ENCODE measurements at places on chromosomes 1 and 21.
A peak's percentile ranks its signal among the peaks of the same experiment; 100 is the strongest.

DNA sequence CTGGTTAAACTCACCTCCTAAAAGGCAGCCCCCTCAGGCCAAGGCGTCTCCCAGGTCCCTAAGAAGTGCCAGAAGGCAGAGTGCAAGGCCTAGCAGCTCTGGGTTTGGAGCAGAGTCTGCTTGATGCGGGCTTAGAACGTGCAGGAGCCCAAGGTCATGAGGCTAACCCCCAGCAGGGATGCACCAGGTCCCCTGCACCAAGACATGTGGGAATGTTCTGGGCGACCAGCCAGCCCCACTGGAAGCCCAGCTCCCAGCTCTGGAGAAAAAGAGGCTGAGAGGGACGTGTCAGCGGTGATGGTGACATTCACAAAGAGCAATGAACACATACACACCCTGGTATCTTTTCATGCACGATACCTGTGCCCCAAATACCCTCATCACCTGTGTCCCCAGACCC is 5.1 kb downstream of the LRRN2 start:
- DNase-seq = no peak

DNA sequence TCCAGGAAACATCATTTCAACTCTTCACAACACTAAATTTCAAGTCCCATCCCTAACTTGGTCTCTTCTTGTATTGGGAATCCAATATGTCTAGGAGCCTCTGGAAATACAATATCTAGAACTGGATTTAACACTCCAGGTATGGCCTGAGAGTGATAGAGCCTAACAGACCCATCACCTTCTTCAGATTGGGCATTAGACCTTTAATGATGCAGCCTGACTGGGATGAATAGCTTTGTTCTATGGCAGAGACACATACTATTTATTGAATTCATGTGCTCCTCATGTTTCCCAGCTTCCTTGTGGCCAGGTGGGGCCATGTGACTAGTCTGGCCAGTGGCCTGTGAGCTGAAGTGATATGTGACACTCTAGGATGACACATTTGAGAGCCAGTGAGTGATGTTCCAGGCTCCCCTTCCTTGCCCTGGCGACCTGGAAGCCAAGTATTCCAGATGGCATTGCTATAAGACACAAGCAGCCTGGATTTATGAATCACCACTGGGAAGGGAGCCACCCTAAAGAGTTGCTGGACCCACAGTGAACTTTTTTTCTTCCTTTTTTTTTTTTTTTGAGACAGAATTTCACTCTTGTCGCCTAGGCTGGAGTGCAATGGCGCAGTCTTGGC is 31.0 kb upstream of the POU3F1 start:
- DNase-seq = no peak

- peak; percentile 18 for DNase-seq
These were observed 51.7 kb downstream of the PRKCZ start for GRCh38 chr1:2101946-2102345.

DNA sequence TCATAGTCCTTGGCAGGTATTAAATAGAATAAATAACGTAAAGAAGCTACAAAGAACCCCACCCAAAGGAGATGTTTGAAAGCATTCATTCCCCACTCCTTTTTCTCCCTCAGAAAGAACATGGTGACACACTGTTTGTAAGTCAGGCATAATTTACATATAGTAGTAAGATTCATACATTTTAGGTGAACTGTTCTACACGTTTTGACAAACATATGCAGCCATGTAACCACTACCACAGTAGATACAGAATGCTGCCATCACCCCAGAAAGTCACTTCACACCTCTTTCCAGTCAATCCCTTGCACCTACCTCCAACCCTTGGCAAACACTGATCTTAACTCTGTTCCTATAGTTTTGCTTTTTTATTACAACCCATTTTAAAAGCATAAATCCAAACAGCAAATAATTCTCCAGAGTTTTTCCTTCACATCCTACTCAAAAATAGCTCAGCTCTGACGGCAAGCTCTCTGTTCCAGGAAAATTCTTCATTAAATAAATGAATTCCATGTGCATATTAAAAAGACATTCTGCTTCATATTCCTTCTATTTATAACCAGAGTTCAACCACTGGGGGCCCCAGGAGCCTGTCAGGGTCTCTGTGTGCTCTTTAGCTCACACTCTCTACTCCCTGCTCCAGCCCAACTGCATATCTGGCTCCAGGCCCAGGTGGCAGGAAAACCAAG is 258.8 kb downstream of the PLPP3 start:
- no peak for DNase-seq

DNA sequence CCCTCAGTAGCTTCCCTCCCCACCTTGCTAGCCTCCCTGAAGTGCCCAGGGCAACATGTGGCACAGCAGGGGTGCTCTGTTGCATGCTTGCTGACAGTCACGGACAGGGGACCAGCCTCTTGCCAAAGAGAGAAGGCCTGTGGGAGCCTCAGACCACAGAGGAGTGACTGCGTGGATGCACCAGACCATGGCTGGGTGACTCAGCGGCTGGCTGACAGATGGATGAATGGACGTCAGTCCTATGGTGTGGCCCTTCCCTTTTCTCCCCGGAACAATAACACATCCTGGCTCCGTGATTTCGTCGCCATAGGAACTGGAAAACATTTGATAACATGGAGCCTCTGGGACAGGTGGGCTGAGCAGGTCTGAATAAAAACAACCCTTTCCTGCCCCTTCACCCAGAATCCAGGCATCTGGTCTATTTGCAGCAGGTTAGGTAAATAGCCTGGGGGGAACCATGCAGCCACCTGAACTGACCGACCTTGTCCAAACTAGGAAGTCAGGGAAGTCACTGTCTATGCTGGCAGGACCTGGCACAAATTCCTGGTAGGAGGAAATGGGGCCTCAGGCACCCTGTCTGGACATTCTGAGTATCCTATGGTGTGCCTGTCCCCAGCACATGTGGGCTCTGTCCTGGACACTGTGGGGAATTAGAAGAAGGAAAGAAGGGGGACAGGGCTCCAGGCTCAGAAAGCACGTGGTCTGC is 53.3 kb downstream of the NENF start:
- peak; percentile 39 for DNase-seq
